ENCODE measurements at places on chromosomes 7 and 10. TPM values are rescaled to one million over a fixed set of nuclear protein-coding genes. Genes with fewer than 3 reads are reported as not detected.

GRCh38 chr7:38840736-38841460, 68.1 kb downstream of the VPS41 start:
- no peak for DNase-seq

- DNase-seq: peak; percentile 24
Measured at GRCh38 chr7:2487586-2488271, 11.5 kb upstream of the GRIFIN start.

STOX1 gene
- 6.9 TPM for total RNA-seq

GRCh38 chr10:69866246-69866687, 64.6 kb downstream of the COL13A1 start:
- no peak for DNase-seq

SPDYE3 gene
- total RNA-seq: not detected

GRCh38 chr7:118708741-118709140, 484.2 kb downstream of the ANKRD7 start:
- no peak for DNase-seq

Data from mucosa of descending colon (tissue), 3 donors.